A673 (cell line): ENCODE measurements at places on chromosomes 12 and 14.

GRCh38 chr14:71933001-71933587 is 865 bp downstream of the RGS6 start:
- DNase-seq: peak; percentile 7

DNA sequence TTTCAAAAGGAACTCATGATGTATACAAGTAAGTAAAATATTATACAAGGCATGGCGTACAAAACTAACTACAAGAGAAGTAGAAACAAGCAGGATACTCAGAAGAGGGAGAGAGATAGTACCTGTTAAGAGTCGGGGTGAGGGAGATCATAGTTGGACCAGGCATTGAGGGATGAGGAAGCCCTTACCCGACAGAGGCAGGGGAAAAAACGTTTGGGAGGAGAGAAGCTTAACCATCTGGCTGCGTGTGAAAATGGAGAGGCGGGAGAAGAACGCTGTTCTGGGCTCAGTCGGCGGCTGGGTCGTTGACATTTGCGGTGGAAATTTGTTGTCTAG is 575 bp upstream of the FMNL3 start:
- no peak for DNase-seq

DNA sequence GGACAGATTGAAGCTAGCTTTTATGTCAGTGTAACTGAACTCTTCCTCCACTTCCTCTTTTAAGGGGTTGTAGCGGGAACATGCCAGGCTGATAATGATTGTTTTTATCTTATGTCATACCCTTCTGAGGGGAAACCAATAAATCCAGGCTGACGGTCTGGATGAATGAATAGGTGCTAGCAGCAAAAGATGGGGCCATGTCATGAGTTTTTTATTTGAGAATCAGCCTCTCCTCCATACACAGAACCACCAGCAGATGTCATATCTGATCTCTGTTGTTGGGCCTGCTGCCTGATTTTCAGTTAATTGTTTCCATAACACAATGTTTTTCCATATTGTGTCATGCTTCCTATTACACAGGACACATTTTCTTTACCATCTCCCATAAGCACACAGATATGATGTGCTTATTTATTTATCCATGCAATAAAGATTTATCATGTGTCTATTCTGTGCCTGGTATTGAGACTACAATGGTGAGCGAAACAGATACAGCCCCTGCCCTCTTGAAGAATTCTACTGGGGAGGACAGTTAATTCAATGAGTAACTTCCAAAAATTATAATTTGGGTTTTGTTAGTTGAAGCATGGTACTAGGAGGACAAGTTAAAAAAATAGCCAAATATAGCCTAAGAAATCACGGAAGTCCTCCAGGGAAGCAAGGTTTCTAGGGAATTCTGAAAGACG is 33.6 kb upstream of the CRY1 start:
- DNase-seq: peak; percentile 41

DNA sequence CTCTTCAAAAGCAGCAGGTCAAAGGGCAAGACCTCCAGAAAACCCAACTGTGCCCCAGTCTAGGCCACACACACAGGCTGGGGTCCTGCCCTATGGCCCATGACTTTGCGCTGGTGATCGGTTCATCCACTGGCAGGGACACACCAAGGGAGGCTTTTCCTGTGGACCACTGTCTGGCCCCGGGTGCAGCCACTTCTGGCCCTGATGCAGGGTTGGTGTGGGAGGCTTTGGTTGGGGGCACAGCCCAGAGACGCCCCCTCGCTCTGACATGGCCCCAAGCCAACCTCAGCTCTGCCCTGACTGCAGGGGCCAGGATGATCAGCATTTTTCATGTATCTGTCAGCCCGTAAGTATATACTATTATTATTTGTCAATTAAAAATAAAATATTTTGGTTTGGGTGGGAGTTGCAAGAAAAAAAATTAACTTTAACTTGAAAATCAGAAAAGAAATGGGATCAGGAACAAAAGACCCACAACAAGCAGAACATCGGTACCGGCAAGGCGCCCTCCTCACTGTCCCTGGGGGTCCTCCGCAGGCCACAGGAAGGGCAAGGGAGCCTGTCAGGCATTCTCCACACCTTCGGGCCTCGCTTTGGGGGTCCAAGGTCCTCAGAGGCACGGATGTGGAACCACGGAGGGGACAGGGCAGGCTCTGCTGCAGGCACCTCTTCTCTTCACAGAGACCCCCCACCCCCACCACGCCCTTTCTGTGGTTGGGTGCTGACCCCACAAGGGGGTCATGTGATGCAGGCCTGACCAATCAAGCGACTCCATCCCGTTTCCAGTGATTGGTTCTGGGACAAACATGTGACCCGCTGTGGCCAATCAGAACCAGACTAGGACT is 181.5 kb upstream of the SFSWAP start:
- no peak for DNase-seq
